ENCODE measurements at places on chromosomes 2 and 18.

- DNase-seq, result no peak
Observed at GRCh38 chr2:202017940-202018339, 15.7 kb upstream of the FZD7 start.

- no peak for DNase-seq
Observed at GRCh38 chr2:201558665-201559064, 84.6 kb downstream of the TMEM237 start.

DNA sequence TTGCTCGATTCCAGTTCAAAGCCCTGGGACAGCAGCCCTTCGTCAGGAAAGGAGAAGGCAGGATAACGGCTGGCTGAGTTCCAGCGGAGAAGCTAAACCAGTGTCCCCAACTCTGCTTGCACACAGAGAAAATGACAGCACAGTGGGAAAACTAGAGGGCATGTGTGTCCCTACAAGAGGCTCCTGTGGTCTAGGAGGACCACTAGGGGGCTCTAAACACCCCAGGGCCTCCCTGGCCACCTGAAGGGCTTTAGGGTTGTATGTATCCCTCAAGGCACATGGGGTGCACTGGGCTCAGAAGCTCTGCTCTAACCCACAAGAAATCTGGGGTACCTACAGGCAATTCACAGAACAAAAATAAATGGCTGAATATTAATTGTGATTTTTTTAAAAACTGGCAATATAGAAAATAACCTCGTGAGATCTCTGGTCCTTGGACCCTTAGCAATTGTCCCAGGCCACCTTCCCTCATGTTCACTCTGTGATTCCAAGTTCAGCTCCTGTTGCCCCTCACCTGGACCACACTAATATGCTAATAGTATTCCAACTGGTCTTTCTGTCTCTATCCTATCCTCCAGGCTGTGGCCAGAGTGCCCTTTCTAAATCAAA is 17.5 kb downstream of the STAT1 start:
- DNase-seq, result no peak

DNA sequence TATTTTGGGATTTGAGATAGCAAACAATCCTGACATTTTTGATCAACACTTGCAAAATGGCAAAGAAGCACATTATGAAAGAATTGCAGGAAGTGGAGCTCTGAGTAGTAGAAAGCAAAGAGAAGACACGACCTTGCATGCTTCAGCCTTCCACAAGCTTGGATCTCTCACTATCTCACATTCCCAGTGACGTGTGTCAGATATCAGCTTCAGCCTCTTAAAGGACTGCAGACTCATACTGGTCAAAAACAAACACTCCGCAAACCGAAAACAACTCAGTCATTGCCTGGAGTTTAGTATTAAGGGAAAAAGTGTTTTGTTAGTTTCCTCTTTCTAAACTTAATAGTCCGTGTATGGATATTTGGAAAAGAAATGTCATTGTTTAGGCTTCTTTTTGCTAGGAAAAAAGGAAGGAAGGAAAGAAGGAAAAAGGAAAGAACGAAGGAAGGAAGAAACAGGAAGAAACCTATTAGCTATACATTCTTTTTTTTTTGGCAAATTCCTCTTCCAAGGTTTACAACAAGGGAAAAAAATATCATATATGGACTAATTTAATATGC is 32.6 kb upstream of the SLC40A1 start:
- no peak for DNase-seq

DNA sequence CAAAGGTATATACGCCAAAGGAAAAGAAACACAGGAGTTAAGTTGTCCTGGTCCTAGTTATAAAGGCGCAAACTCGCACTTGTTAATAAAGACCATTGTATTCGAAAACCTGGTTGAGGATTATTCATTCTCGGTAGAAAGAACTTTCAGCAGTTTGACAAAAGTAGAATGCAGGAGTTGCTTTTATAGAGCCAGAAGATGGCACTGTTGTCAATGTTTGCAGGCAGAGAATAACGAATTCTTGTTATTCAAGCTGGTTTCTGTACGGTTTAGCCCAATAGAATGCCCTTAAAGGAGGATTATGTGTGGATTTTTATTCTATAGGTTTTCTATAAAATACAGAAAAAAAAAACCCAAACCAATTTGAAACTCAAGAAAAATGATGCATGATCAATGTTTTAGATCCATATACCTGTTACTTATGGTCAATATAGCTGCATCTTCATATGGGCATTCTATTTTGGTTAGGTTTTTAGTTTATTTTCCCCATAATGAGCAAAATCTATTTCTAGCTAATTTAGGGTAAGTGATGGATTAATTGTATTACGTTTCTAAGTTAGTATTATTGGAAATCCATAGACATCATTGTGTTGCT is 510.3 kb downstream of the PLCL1 start:
- no peak for DNase-seq

DNA sequence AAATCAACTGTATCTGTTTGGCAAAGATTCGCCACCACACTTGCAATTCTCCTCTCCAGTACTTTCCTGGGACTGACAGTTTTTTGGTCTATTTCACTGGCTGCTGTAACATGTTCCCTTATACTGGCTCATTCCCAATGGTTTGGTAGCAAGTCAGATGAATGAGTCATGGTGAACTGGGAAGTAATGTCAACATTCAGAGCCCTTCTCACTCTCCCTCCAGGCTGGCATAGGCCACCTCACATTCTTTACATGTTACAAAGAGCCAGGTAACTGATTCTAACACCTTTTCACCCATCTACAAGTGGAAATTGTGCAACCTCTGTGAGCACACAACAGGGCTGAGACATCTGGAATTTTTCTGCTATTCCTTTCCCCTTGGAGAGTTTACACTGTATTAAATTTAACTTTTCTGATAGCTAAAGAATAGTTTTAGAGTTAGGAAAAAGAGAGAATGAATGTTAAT is 111.3 kb upstream of the TLK1 start:
- DNase-seq, result no peak

DNA sequence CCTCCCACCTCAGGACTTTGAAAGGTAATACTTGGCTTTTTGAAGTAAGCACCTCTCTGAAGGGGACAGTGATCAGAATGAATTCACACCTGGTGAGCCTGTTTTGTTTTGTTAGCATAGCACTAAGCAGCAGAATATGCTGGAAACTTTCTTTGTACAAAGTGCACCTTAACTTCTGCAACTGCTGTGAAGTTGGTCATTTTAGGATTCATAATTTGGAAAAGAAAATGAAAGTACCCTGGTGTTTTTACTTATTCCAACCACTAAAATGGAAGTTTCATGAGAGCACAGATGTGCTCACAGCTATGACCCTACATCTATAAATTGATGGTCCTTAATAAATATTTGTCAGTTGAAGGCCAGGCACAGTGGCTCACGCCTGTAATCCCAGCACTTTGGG is 257.8 kb upstream of the STON1 start:
- no peak for DNase-seq

All from activated CD8-positive, alpha-beta memory T cell treated with anti-CD3 and anti-CD28 coated beads for 4 hours (primary cell).